ENCODE measurements at places on chromosomes 1 and 21.

DNA sequence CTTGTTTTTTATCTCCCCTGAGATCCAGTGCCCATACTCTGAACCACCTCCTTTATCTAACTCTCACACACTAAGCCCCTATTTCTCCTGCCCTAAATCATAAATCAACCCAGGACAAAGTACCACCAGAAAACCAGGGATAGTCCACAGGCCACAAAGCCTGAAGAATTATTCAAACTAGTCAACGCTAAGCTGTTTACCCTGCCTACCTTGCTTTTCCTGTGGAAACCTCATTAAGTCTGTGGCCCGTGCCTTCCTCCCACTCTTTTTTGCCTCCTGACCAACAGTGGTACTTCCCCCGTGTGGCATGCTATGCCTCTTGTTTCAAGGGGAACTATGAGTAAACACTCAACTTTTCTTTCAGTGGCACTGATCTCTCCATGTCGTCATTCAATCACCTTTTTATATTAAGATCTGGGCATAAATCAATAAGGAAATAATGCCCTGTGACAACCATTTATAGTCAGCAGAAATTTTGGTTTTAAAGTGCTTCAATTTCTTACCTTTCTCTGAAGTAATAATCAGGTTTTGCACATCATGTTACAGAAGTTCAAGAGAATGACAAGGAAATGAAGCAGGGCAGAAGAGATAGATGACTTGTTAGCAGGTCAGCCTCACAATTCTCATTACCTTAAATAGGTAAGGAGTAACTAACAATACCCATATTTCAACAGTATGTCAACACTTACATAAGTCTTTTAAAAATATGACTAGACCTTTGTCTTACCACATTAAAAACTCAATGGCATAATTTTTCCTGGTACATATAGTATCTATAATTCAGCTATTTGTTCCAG lies 32.1 kb downstream of the EYA3 start:
- peak; percentile 27 for DNase-seq

DNA sequence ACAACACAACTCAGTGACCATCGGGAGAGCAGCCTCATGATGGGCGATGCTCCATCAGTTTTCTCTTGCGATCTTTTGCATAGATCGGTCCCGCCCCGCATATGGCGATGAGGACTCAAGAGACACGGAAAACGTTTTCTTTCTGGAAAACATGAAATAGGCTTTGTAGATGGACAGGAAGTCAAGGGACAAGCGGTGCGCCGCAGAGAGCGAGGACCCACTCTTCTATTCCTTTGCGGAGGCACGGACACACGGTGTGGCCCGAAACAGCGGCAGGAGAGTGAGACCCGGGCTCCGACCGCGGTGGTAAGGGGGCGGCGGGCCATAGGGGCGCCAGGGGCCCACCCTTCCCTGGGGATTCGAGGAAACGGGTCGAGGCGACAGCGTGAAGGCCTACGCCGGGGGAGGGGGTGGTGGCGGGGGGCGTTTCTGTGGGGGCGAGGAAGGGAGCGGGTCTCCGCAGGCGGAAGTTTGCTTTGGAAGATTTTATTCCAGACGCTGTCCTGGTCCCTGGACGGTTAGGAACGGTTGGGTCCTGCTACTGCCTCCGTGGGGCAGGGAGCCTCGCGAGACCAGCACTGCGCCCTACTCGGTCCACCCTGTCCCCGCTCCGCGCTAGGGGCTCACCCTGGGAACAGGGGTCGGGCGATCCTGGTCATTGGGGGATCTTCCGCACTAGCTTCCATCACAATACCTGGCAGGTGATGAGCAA lies 796 bp upstream of the TDRKH start:
- DNase-seq: no peak

- DNase-seq: no peak
These were observed 29.3 kb upstream of the SELENON start for GRCh38 chr1:25770541-25771220.

DNA sequence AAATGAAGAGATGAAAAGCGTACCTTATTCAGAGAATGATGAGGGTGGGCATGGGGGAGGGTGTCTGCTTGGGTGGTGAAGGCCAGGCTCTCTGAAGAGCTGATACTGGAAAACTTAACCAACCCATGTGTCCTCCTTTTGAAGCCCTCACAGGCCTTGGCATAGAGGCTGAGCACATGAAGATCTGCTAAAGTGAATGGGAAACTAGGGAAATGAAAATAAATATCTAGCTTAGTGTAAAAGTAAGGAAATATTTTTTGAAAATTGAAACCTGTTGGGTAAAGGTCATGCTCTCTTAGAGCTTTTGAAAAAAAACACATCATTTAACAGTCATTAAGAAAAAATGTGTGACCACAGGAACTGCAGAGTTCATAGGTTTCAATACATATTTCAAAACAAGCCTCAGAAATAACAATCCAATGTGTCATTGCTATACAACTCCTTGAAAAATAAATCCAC lies 40.5 kb upstream of the RALGPS2 start:
- DNase-seq: no peak

GRCh38 chr1:30908696-30909364 lies at the start of gene SDC3:
SDC3 (minus strand) TSS chr1:30908758; CDS start chr1:30908586, 172 bp downstream.
- DNase-seq: no peak

GRCh38 chr1:150234309-150234565 lies 1.7 kb downstream of the ANP32E start:
- no peak for DNase-seq

DNA sequence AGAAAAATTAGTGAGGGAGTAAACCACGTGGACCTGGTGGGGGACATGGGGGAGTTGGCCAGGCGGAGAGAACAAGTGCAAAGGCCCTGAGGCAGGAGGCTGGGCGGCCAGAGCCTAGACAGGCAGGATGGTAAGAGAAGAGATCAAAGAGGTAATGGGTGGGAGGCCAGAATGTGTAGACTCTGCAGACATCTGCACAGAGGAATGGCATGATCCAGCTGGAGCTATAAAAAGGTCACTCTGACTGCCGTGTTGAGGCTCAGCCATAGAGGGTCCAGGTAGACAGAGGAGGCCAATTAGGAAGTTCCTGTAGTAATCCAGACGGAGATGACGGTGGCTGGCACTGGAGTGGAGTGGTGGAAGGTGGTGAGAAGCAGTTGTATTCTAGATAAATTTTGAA lies 3.6 kb downstream of the H6PD start:
- DNase-seq: no peak

DNA sequence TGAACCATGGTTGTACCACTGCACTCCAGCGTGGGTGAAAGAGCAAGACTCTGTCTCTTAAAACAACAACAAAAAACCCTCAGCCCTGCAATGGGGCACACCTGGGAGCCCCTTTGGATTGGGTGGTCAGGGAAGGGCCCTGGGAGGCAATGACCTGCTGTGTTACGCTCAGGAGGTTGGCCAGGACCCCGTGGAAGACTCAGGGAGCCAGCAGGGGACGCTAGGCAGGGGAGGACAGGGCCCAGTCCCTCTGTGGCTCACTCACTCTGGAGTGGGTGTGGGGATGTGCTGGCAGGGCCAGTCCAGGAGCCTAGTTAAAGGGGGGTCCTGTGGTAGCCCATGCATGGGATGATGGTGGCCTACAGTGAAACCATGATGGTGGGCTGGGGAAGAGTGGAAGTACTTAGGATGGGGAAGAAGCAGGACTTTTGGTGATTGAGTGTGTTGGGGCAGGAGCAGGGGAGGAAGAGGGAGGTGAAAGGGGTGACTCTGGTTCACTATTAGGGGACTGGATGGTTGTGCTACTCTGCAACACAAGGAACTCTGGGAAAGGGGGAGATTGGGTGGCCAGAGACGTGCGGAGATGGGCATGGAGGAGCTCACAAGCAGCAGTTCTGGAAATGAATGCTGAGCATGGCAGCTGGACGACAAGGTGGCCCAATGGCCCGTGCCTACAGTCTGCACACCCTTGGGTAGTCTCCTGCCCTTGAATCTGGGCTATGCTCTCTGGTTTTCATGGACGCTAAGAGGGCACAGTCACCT lies 56.3 kb upstream of the FAM20B start:
- DNase-seq: no peak

DNA sequence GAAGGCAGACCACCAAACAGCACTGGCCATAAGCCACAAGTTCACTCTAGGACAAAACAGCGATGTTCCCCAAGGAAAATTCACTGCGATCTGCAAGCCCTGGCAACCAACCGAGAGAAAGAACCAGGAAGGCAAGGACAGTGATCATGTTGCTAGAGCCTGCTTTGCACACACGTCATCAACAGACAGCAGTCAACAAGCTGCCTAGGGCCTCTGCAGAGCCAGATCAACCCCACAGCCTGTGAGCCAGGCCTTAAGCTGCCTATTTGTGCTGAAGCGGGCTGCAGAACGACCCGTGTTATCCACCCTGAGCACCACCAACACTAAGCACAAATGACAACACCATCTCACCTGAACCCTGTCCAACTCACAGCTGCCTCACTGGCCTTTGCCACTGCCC lies 6.2 kb upstream of the YRDC start:
- no peak for DNase-seq

DNA sequence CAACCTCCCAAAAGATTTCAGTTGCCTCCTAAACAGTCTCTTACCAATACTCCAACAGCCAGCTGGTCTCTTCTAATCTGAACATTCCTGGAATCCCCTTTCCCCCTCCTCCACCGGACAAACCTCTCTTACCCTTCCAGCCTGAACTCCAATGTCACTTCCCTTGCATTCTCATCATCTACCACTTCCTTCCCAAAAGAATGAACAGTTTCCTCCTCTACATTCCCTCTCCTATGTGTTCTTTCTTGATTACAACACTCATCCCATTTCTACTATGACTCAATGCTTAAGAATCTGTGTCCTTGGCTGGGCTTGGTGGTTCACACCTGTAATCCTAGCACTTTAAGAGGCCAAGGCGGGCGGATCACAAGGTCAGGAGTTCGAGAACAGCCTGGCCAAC lies 417.1 kb downstream of the SETD4 start:
- no peak for DNase-seq

DNA sequence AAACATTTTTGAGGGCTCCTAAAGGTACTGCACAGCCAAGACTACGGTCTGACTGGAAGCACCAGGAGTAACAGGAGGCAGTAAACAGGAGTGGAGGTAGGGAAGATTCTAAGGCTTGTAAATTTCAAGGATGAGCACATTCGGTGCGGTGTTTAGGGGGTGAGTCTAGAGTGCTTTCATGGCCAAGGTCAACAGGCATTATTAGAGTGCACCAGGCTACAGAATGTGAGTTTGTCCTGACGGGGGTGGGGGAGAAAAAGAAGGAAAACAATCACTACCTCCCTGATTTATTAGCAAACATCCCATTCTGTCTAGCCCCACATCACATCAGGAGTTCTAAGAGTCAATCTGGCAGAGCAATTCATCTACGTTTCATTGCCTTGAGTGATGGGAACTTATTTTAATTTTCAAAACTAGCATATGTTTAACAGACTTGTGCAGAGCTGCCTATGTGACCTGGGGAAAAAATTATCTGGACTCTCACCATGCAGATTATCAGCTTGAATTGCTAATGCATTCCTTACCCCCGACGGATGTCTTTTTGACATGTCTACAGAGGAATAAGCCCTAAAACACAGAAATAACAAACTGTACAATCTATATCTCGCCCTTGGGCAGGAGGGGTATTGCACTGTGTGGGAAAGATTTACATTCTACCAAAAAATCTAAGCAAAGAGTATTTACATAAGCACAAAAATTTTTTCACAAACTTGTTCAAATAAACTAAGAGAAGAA lies 45.0 kb downstream of the APP start:
- no peak for DNase-seq

DNA sequence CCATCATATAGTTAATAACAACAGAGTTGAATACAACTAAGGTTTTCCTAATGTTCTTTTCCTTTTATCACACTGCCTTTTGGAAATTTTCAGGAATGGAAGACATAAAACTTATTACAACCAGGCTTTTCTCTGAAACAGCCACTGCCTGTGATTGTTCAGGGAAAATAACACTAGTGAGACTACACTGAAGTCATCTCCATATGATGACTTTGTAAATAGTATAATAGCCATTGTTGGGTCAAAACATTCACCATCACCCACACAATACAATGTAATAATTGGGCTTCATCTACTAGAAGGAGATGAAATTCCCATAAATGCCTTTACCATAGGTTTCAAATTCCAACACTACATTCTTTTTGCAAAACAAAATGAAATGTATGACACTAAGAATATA lies 5.0 kb downstream of the TESK2 start:
- DNase-seq: no peak

- no peak for DNase-seq
These were observed 55.2 kb downstream of the PCNX2 start for GRCh38 chr1:233240371-233240770.

- DNase-seq: no peak
These were observed 47.2 kb downstream of the HSD3B1 start for GRCh38 chr1:119554183-119554582.

DNA sequence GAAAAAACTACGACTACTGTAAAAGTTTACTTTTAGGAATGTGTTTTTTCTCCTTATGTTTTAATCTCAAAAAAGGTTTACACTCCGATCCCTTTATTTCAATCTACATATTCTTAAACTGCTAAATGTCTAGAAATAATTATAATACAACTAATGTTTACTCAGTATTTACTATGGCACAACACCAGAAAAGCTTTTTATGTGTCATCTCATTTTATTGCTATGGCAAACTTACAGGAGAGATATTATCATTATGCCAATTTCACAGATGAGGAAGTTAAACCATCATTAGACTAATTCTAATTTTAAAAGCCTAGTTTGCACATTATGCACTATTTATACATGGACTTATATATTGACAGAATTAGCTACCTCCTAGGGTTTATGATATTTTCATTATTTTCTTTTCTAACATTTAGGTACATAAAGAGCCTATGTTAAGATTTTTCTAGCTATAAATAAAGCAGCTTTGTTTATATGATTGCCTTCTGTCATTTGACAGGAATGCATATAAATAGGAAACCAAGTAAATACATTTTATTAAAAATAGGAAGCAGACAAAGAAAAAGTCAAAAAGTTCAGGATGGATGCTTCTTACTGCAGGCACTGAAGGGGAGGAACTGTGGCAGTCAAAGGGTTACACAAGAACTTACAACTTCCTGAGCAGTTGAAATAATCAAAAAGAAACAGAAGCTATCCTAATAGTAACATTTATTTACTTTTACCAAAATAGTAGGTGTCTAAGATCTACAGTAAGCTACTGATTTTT lies 442.4 kb downstream of the LTN1 start:
- DNase-seq: no peak

DNA sequence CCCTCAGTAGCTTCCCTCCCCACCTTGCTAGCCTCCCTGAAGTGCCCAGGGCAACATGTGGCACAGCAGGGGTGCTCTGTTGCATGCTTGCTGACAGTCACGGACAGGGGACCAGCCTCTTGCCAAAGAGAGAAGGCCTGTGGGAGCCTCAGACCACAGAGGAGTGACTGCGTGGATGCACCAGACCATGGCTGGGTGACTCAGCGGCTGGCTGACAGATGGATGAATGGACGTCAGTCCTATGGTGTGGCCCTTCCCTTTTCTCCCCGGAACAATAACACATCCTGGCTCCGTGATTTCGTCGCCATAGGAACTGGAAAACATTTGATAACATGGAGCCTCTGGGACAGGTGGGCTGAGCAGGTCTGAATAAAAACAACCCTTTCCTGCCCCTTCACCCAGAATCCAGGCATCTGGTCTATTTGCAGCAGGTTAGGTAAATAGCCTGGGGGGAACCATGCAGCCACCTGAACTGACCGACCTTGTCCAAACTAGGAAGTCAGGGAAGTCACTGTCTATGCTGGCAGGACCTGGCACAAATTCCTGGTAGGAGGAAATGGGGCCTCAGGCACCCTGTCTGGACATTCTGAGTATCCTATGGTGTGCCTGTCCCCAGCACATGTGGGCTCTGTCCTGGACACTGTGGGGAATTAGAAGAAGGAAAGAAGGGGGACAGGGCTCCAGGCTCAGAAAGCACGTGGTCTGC lies 53.3 kb downstream of the NENF start:
- no peak for DNase-seq

- no peak for DNase-seq
These were observed 29.0 kb downstream of the MRPL39 start for GRCh38 chr21:25578056-25578961.
